Stromal cell of bone marrow (primary cell): ENCODE measurements at places on chromosomes 6 and 20.

DNA sequence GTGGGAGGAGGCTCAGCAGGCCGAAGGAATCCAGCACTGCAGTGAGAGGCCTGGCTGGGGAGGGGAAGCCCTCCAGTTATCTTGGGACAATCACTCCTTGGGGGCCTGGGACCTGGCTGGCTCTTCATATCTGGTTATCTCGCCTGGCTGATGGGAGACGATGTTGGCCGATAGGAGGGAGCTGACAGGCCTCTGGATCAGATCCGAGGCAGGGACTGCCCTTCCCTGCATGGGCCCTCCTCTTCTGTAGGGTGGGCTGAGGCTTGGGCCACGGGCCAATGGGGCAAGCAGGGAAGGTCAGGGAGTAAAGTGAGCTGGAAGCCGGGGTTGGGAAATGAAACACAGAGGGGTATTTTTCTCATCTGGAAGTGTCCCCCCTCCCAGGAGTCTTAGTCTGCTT, 25.2 kb downstream of the MANBAL start:
- DNase-seq = no peak

GRCh38 chr20:1815502-1816085, 79.6 kb upstream of the SIRPA start:
- DNase-seq = no peak

- DNase-seq = no peak
Measured at GRCh38 chr20:61861054-61861841, 204.4 kb downstream of the TAF4 start.

DNA sequence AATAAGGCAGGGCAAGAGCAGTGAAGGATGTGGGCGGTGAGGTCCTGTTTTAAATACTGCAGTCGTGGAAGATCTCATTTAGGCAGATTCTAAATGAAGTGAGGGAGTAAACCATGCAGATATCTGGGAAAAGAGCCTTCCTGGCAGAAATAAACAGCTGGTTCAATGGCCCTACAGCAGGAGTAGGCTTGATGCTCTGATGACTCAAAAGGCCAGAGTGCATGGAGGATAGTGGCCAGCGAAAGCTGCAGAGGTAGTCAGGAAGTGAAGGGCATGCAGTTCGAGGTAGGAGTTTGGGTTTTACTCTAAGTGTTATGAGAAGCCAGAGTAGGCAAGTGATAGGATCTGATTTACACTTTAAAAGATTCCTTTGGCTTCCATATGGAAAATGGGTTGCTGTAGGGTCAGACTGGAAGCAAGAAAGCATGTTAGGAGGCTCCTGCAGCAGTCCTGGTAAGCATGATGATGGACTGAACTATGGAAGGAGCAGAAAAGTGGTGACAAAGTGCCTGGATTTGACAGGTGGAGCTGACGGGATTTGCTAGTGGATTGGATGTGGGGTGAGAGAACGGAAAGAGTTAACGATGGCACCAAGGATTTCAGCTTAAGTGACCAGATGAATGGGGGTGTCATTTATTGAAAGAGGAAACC, 150.0 kb downstream of the GJA10 start:
- DNase-seq = no peak

- no peak for DNase-seq
Measured at GRCh38 chr6:112594886-112595594, 247.9 kb downstream of the RFPL4B start.
